ENCODE measurements at places on chromosomes 5 and 9. TPM values are rescaled to one million over a fixed set of nuclear protein-coding genes. Genes with fewer than 3 reads are reported as not detected.

Gene SMIM32
- total RNA-seq = not detected

Gene C9
- total RNA-seq = not detected

Gene MAMDC2
- total RNA-seq = 8.5 TPM

Gene SOHLH1
- total RNA-seq = not detected

Gene ADGRD2
- total RNA-seq = not detected

Gene IL4
- total RNA-seq = not detected

Gene SLC9A3
- total RNA-seq = 2.3 TPM

Gene GABRA6
- total RNA-seq = not detected

Gene IPPK
- total RNA-seq = 20.1 TPM

Gene DBH
- not detected for total RNA-seq

Gene SLC6A7
- total RNA-seq = not detected

Gene ENTPD2
- not detected for total RNA-seq

Gene TEX48
- total RNA-seq = not detected

Gene CDKN2B
- 9.1 TPM for total RNA-seq
